ENCODE measurements at places on chromosomes 16 and 17. TPM values are rescaled to one million over a fixed set of nuclear protein-coding genes. Genes with fewer than 3 reads are reported as not detected.

Gene TAT
- total RNA-seq: not detected

Gene SCIMP
- not detected for total RNA-seq

Gene CPSF4L
- total RNA-seq: not detected

Gene SEPTIN12
- total RNA-seq: not detected

Gene LRRC75A
- 1.4 TPM for total RNA-seq

Gene TMC7
- 2.2 TPM for total RNA-seq

Gene MYLK3
- total RNA-seq: 0.73 TPM

Gene HNF1B
- not detected for total RNA-seq

Gene SBK1
- not detected for total RNA-seq

Gene FOXL1
- 32.6 TPM for total RNA-seq

Gene RFFL
- total RNA-seq: 26.8 TPM

Gene TMEM100
- 9.9 TPM for total RNA-seq

Gene ARHGAP44
- 2.0 TPM for total RNA-seq

Gene CASKIN1
- 0.73 TPM for total RNA-seq

Gene PIPOX
- total RNA-seq: 1.5 TPM

Gene SMIM36
- not detected for total RNA-seq

Gene FBXW10B
- total RNA-seq: 2.2 TPM

Gene PKMYT1
- 19.4 TPM for total RNA-seq

Gene ARHGAP27
- 1.8 TPM for total RNA-seq

Gene TBC1D26
- not detected for total RNA-seq

Gene YBX2
- not detected for total RNA-seq

Gene OTOP3
- not detected for total RNA-seq

Gene NETO2
- 11.0 TPM for total RNA-seq

Gene DNAH2
- 0.37 TPM for total RNA-seq

Gene BAHCC1
- total RNA-seq: 6.2 TPM

Gene SLC2A4
- total RNA-seq: not detected

Gene CHD9NB
- total RNA-seq: 0.98 TPM

Gene CYGB
- 13.9 TPM for total RNA-seq

Gene TERB1
- not detected for total RNA-seq

Gene TP53TG3
- total RNA-seq: not detected

Gene CSF3
- total RNA-seq: 10.2 TPM

Gene ITGAX
- 1.8 TPM for total RNA-seq

Gene KRT24
- total RNA-seq: not detected

Gene SSTR5
- total RNA-seq: not detected

Gene FNDC8
- total RNA-seq: not detected

Gene TEKT5
- not detected for total RNA-seq

Gene KRTAP4-1
- total RNA-seq: not detected

Gene TPPP3
- total RNA-seq: 0.98 TPM

Gene FA2H
- not detected for total RNA-seq

Gene RDM1
- 0.37 TPM for total RNA-seq

Gene CHST5
- 0.20 TPM for total RNA-seq

Gene TEX19
- total RNA-seq: under 0.01 TPM

Gene RASL10B
- under 0.01 TPM for total RNA-seq

Gene FKBP10
- 239 TPM for total RNA-seq

Gene ITGAD
- not detected for total RNA-seq

Gene CFAP97D1
- total RNA-seq: under 0.01 TPM

Gene KIF19
- not detected for total RNA-seq

Gene CACNG4
- total RNA-seq: not detected

Gene VAT1L
- total RNA-seq: under 0.01 TPM

Gene PPP1R27
- total RNA-seq: not detected

Gene MYH2
- total RNA-seq: not detected

Gene GAN
- 4.0 TPM for total RNA-seq

Gene SAP30BP
- total RNA-seq: 51.0 TPM
